CD4-positive, alpha-beta T cell treated with Interferon gamma for 1 hour (primary cell): ENCODE measurements at places on chromosomes 4 and X.

- DNase-seq: no peak
Observed at GRCh38 chr4:68132342-68132741, 2.7 kb upstream of the TMPRSS11F start.

GRCh38 chrX:1451661-1452515 lies 821 bp downstream of the ASMTL start:
- no peak for DNase-seq

DNA sequence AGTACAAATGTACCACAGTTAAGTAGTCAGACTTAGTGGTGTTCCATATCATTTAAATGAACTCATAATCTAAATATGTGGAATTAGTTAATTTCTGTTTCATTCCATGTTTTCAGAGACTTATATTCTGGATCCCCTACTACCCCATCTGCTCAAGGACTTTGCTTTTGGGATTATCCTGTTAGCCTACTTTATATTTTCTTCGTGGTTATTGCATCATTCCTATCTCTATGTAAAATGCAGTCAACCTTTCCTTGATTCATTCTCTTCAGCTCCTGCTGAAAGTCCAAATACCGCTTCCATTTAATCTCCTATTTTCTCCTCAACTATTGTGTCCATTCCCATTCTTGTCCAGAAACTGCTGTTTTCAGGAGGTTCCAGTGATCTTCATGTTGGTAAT lies 25.1 kb downstream of the SLC30A9 start:
- no peak for DNase-seq

DNA sequence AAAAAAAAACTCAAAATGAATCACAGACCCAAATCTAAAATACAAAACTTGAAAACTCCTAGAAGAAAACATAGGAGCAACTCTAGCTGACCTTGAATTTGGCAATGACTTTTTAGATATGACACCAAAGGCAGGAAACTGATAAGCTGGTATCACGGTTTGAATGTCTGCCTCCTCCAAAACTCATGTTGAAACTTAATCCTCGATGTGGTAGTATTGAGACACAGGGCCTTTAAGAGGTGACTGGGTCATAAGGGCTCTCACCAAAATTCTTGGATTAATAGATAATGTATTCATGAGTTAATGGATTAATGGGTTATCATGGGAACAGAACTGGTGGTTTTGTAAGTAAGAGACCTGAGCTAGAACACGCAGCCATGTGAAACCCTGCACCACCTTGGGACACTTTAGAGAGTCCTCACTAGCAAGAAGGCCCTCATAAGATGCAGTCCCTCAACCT lies 40.5 kb downstream of the FRYL start:
- no peak for DNase-seq

DNA sequence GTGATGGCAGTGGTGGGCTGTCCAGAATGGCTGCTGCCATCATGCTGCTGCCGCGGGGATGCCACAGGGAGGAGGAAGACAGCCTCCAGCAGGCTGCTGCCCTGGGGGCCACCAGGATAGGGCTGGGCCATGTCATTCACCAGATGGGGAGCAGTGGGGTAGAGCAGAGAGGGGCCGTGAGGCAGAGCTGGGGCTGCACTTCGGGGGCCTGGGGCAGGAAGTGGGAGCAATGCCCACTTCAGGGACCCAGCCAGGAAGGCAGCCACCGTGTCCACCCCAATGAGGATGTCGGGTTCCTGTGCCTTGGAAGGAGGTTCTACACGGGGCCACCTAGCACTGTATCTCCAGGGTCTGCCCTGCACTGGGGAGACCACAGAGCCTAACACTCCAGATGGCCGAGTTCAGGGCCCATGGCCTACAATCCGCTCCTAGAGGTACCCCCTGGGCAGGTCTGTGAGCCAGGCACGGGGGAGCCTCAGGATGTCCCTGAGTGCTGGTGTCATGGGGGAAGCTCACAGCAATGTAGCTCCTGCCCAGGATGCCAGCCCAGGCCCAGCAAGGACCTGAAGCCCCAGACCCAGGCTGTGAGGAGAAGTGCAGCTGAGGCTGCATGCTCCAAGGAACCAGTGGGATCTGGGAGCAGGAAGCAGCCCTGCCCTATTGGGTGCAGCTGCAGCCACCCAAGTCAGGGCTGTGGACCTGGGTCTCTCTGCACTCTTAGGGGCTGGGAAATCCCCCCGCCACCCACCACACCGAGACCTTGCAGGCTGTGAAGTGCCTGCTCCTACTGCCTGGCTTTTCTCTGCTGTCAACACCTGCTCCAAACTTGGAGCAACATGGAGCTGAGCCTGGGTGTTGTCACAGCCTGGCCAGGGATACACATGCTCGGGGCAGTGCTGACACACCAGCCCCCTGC lies 140.3 kb downstream of the PDHA2 start:
- no peak for DNase-seq

DNA sequence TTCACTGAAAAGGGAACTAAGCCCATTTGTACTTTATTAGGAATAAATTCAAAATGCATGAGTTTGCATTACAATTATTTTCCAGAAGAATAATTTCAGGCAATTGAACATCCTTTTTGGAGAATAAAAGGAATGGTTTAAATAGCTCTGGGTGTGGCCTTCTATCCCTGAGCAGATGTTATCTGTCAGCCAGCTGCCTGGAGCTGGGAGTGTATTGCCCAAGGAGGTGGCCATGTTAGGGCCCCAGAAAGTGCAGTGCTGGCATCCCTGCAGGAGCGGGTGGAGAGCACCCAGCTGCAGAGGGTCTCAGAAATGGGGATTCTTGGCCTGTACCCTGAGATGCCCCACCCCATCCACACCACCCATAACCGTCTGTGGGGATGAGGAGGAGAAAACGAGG lies 21.6 kb upstream of the VEGFD start:
- no peak for DNase-seq

GRCh38 chrX:973010-973632 lies 239.3 kb downstream of the CRLF2 start:
- DNase-seq: no peak

GRCh38 chrX:96170626-96171025 lies 514.0 kb upstream of the DIAPH2 start:
- DNase-seq: no peak

DNA sequence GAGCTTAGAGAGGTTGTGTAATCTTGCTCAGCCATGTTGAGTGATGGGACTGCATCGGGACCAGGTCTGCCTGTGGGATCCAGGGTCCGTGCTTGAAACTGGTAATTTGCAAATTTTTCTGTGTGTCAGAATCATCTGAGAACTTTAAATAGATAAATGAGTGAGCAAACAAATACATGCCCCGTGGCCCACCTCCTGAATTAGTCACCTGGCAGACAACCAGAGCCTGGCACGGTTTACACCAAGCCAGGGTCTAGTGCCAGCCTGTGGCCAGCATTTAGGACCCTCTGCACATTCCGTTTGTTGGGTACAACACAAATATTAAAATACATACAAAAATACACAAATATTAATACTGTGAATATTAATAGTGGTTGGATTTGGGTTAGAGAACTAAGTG lies 90.6 kb upstream of the STOX2 start:
- DNase-seq: no peak

DNA sequence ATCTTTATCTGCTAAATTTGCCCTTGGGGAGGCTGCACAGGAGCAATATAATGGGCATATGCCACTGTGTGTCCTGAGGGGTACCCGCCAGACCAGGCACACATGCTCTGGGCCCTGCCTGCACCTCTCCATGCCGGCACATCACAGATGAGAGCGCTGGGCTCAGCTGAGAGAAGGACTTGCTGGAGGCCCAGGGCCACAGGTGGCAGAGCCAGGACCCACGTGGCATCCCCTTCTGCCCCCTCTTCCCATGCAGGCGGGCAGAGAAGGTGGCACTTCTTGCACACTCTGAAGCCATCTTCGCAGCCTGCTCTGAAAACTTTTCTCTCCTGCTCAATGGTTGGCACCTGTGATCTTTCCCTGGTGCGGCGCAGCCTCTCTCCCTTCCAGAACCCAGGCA lies 20.1 kb downstream of the CPZ start:
- DNase-seq: no peak

DNA sequence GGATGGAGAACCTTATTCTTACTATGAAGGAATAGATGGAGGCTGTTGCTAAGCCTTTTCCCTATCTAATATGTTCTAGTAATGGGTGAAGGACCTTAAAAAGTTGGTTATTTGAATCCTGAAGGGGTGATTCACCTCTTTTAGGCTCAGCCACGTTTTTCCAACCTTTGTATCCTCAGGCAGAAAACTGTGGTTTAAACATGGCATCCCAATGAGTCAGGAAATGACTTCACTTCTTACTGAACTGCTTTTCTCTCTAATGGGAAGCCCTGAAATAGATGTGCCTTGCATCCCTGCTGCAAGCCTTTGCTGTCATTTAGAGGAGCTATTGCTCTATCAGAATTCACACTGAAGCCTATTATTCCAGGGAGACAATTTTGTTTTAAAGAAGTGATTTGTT lies 191.0 kb upstream of the ARX start:
- no peak for DNase-seq

DNA sequence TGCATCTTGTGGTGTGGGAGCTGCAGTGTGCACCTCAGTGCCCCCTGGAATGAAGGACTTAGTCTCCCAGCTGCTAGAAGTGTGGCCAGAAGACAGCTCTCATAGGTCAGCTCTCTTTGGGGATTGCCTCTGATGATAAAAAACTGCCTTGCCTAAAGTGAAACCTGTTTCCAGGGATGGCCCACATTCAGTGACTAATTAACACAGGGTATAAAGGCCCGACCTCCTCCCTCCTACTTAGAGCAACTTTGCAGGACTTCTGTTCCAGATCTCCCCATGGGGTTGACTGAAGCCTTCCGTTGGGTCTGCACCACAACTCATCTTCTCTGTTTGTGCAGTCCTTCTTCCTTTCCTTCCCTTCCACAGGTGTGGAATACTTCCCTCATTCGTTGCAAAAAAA lies 53.2 kb downstream of the SPINK2 start:
- no peak for DNase-seq

GRCh38 chrX:39750256-39750790 lies 347.4 kb downstream of the BCOR start:
- no peak for DNase-seq

GRCh38 chrX:150643958-150644357 lies 49.2 kb upstream of the MTMR1 start:
- DNase-seq: no peak

DNA sequence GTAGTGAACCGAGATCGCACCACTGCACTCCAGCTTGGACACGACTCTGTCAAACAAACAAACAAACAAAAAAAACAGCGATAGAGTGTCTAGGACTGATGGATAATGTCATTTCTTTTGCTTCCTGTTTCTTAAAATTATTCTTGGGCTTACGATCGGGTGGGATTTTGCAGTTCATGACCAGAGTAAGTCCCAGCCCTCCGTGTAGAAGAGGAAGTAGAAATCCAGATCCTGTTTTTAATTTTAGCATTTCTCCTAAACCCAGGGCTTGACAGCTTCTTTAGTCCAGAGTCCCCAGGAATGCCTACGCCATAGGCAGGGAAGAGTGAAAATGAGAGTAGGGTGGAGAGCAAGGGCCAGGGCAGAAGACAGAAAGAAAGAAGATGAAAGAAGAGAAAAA lies 94.3 kb downstream of the HPRT1 start:
- no peak for DNase-seq

DNA sequence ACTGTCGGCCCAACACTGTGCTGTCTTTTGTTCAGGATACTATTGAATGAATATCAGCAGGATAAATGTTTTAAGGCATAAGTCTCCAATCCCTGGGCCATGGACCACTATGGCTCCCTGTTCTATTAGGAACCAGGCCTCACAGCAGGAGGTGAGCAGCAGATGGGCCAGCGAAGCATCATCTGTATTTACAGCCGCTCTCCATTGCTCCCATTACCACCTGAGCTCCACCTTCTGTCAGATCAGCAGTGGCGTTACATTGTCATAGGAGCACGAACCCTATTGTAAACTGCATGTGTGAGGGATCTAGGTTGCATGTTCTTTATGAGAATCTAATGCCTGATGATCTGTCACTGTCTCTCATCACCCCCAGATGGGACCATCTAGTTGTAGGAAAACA lies 3.7 kb upstream of the APLN start:
- no peak for DNase-seq

DNA sequence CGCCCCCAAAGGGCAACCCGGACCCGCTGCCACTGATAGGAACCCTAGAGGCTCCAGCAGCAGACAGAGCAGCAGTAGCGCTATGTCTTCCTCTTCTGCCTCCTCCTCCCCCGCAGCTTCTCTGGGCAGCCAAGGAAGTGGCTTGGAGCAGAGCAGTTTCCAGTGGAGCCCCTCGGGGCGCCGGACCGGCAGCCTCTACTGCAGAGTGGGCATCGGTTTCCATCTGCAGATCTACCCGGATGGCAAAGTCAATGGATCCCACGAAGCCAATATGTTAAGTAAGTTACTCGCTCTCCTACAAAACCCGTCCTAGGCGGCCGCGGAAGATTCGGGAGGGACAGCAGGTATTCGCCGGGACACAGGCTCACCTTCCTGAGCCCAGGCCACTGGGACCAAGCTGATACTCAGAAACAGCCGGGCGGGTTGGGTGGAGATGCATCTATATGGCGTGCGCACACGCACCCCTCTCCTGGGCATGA lies 477 bp downstream of the FGF5 start:
- no peak for DNase-seq

DNA sequence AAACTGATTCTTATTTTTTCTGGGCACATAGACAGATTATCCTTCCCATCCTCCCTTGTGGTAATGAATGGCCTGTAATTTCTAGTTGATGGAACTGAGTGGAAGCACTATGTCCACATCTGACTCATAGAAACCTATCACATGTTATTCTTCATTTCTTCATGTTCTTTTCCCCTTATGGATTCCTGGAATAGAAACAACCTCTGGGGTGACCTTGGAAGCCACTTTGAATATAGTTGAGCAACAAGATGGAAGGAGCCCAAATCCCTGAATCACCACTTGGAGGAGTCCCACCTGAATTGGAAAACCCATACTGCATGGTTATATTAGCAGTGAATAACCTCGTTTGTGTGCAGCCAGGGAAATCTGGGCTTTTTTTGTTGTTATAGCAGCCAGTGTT lies 137.8 kb downstream of the MID1IP1 start:
- DNase-seq: no peak

DNA sequence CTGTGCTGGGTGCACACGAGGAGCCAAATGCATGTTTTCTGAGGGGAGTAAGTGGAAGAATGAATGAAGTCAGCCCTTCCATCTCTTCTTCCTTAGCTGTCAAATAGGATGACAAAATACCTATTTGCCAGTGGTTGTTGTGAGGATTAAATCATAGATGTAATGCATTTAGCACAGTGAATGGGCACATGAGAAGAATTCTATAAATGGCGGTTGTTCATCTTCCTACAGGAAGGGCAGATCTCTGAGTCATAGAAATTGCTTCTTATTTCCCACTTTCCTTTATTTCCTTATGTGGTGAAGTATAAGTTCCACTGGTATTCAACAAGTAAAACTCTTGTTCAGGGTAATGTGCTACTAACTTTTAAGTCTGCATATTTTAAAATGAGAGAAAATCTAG lies 83.1 kb downstream of the SORBS2 start:
- DNase-seq: no peak

DNA sequence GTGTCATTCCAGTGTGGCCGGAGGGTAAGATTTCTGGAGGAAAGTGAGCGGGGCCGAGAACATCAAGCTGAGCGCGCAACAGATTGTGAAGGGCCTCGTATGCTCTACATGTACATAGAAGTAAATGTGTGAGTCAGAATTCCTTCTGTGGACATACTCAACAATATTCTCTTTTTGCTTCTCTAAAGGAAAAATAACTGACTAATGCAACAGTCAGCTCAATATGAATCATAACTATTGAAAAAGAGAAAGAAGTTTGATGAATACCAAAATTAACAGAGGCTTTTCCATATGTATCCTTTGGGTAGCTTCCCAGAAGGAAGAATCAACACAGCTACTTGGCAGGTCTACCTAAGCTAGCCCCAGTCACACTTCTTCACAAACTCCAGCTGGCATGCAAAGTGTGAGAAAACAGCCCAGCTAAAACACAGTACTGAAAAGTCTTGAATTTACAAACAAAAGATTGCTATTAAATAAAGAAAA lies 87.5 kb upstream of the ZFP42 start:
- DNase-seq: no peak
